ENCODE measurements at places on chromosomes 5 and 9.

DNA sequence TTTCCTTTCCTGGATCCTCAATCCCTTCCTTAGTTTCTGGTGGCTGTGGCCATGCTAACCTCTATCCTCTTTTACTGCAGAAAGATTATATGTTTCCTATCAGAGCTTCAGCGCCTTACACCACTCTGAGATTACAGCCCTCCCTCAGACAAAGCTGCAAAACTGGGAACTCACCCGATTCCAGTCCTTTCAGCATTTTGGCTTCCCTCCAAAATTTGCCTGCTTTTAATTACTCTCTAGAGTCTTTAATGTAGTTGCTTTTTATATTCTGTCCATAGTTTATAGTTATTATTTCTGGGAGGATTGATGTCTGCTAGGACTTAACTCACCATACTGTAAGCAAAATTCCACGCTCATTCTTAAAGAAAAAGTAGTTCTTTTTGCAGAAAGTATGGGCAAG, 110.2 kb downstream of the NSG2 start:
- no peak for DNase-seq

GRCh38 chr9:23526806-23527205, 299.2 kb downstream of the ELAVL2 start:
- no peak for DNase-seq

DNA sequence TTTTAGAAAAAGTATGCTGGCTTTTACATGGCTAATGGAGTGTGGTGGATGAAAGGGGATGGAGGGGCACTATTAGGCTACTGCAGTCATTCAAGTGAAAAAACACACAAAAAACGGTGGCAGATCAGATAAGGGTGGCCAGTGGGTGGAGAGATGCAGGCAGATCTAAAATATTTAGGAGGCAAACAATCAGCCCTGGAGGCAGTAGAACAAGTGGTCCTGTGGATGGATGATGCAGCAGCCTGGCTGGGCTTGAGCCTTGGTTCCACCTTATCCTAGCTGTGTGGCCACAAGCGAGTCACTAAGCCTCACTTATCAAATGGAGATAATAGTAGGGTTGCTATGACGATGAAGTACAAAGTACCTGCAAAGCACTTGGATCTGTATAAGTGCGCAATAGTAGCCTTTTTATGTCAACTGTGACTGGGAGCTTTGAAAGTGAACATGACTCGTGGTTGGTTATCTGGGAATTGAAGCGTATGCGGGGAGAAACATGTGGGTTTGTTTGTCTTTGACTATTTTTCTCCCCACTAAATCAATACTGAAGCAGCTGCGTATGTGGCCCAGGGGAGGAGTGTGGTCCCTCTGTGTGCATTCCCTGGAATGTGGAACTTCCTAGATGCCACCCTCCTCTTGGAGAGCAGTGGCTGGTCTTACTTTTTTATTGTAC, 20.2 kb downstream of the NSG2 start:
- DNase-seq: no peak

- no peak for DNase-seq
These were observed 94.8 kb upstream of the SPATA31C2 start for GRCh38 chr9:88233091-88233490.

DNA sequence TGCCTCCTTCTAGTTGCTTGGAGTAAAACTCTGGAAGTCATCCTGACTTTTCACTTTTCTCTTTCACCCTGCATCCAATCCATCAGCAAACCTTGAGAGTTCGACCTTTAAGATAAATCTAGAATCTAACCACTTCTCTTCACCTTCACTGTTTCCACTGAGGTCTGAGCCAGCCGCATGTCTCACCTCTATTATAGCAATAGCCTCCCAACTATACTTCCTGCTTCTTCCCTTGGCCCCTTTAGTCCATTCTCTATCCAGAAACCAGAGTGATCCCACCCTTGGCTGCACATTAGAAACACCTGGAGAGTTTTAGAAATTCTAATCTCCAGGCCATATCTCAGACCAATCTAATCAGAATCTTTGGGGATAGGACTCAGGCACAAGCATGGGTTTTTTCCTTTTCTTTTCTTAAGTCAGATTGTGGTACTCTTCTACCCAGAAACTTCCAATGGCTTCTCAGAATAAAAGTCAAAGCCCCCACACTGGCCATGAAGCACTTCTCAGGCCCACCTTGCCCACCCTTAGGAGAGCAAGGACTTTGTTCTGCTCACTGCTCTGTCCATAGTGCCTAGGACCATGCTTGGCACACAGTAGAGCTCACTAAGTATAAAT, 33.1 kb downstream of the MFAP3 start:
- DNase-seq: no peak

DNA sequence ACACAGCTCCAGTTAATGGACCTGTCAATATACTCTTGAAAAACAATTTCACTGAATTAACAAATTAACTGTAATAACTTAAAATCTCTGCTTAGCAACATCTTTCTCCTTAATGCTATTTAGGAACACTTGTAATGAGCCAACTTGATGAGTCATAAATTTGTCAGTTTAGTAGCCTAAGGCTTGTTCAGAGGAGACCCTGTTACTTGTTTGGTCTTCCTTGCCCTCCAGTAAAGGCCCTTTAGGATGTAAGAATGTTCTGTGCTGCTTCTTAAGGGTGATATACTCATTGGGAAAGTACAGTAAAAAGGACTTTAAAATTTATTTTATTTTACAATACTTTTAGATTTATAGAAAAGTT, 11.4 kb upstream of the MATR3 start:
- DNase-seq: no peak

DNA sequence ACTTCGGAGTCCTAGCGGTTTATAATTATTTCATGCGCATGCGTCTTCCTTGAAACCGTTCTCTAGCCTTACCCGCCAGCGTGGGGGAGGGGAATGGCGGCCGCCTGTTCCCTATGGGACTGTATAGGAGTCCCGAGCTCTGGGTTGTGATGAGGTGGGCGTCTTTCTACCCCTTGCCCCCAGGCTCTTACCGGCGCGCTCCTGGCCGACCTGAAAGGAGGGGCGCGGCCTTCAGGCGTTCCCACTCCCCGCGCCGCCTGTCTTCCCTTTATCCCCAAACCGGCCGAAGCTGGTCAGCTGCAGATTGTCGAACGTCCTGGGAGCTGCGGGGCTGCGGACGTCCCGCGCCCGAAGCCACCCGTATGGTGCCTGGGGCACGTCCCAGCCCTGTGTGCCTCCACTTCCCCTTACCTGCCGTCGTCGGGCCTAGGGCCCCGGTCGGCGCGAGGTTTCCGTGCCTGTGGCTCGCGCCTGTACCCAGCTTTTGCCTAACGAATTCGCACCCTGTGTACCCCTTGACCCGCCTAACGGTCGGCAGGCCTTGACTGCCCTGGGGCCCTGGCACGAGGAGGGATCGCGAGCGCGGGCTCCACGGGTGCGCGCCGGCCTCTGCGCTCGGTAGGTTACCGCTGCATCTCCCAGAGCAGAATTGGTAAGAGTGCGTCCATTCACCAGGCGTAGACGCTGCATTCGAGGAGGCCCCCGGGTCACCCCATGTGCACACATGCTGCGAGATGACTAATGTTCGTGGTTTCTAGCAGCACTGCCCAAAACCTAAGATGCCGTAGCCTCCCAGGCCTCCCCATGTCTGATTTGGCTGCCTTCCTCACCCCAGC, 653 bp upstream of the HNRNPH1 start:
- peak; percentile 54 for DNase-seq

DNA sequence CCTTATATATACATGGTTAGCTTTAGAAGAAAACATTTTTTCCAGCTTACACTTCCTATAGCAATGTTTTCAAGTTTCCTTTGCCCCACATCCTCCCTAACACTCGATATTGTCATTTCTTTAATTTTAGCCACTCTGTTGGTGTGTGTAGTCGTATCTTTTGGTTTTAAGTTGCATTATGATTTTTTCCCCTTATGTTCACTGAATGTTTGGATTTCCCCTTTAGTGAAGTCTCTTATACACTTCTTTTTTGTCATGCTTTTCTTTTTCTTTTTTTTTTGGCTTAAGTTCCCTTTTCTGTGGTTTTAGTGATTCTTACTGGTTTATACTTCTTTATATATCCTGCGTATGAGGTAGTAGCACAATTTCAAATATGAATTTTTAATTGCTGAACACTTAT, 58.8 kb downstream of the KDM4C start:
- DNase-seq: no peak

DNA sequence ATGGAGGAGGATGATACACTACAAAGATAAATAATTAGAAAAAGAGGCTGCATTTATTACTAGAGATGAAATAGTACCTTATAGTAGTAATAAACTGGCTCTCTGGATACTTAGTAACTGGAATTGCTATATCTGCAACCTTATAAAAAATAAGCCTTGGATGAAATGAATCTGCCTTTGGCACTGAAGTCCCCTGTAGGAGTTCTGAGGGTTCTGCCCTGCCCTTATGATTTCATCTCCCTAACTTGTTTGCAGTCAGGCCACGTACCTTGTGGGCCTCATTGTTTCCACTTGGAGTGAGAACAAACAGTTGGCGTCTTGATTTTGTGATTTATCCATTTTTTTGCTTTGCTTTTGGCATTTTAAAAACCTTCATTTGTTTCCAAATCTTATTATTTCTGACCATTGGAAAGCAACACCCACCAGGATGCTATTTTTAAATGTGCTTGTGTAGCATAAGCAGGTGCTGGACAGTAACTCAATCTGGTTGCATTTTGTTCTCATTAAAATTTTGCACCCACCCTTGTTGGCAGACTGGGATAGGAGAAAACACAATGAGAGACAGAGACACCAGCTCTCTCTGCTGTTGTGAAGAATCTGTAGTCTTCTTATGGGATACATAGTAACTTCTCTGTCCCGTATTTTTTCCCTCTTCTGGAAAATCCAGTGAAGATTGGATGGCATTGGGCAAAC, 518.9 kb upstream of the SGCD start:
- DNase-seq: no peak

Measured in activated gamma-delta T cell treated with Interleukin-2 at 50 U/mL for 16 hours (primary cell).